ENCODE measurements at places on chromosomes 2 and 18. TPM values are rescaled to one million over a fixed set of nuclear protein-coding genes. Genes with fewer than 3 reads are reported as not detected.

DNA sequence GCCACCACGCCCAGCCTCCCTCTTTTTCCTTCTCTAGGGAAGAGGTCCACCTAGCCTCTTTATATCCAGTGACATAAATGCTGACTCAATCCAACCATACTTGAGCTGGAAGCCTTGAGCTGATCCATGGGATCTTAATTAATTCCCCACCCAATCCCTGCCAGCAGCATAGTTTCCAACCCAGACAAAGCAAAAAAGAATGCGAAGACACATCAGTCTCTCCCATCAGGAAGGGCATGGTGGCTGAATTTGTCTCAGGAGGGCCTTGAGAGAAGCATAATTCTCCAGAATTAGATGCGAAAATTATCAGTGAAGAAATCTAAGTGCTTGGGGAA is 22.5 kb downstream of the CASP10 start:
- no peak for DNase-seq

- no peak for DNase-seq
Observed at GRCh38 chr2:218979846-218980734, 4.9 kb downstream of the FEV start.

- DNase-seq: no peak
Observed at GRCh38 chr2:33477473-33478468, 1.3 kb downstream of the RASGRP3 start.

- no peak for DNase-seq
Observed at GRCh38 chr2:134458473-134458853, 204.6 kb downstream of the MGAT5 start.

- DNase-seq: no peak
Observed at GRCh38 chr2:228017784-228018183, 146.4 kb downstream of the DAW1 start.

DNA sequence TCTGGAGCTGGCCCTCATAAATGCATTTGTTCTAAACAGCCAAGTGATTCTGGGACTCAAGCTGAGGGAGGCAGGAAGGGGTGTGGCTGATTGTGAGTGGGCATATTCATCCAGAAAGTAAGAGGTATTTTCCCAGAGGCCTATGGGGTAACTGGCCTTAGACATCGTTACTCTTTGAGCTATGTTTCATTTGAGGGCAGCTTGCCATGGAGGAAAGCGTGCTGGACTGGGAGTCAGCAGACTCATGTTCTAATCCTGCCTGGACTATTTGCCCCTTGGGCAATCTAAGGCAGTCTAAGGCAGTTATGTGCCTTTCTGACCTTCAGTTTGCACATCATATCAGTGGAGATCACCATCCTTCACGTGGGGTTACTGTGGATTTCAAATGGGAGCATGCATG is 93.5 kb upstream of the SLC14A2 start:
- DNase-seq: no peak

- DNase-seq: no peak
Observed at GRCh38 chr18:58806826-58807714, 57.6 kb upstream of the ZNF532 start.

DNA sequence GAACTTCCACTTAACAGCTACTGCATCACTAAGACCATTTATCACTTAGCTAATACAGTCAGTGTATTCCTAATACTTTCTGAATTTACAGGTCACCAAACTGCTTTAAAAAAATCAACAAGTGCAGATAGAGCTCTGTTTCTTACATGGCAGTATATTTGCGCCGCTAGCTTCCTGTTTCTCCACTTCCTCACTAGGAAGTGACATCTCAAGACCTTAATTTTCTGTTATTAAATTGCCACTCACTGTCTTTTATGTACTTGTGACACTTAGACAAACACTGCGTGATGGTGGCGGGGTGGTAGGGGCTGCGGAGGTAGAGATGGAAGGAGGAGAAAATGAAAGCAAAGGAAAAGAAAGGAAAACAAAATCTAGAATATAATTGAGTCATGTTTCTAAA is 53.7 kb upstream of the CRIM1 start:
- DNase-seq: no peak

DNA sequence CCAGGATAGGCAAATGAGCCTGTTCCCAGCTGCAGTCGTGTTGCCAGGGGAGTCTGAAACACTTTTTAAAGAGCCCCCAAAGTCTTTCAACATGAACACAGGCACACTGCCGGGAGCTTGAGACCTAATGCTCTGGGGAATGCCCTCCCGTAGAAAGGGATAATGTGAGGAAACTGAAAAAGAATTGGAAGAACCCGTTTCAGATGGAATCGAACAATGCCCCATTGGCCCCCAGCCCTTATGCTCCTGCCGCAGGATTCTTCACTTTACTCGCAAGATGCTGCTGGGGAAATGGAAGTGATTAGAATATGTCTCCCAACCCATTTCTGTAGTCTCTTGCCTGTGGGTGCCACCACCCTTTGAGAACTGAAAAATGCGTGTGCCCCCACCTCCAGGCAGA is 136.3 kb upstream of the GATA6 start:
- no peak for DNase-seq

- no peak for DNase-seq
Observed at GRCh38 chr2:167860082-167860481, 387.3 kb downstream of the STK39 start.

- no peak for DNase-seq
Observed at GRCh38 chr18:62464266-62464665, 58.6 kb upstream of the ZCCHC2 start.

DNA sequence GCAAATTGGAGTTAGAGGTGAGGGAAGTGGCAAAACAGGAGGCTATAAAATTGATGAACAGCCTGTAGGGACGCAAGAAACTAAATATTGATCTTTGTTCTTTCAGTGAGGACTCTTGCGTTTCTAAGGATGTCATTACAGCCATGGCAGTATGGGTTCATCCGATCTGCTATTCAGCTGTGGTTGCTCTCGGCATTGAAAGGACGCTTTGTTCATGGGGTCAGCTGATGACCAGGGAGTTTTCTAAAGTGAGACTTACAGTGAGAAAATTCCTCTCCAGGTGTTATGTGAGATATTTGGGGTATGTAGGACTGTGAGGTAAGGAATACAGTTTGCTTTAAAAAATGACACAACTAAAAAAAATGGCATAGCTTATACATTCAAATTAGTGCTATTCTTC is 52.7 kb upstream of the PELI1 start:
- DNase-seq: no peak

DNA sequence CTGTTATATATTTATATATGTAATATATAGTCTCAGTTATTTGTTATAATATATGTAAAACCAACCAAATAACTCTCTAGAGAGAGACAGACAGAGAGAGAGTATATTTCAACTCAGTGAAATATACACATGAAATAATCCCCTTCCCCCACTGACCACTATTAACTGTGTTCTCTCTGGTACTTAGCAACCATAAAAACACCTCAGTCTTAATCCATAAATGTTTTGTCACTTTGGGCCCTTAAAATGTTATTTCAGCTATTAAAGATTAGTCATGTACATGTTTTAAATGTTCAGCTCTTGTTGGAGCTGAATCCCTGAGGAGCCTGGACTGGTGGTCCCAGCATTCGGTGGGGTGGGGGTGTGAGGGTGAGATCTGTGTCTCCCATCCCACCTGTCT is 122.2 kb upstream of the MAP3K20 start:
- DNase-seq: no peak

DNA sequence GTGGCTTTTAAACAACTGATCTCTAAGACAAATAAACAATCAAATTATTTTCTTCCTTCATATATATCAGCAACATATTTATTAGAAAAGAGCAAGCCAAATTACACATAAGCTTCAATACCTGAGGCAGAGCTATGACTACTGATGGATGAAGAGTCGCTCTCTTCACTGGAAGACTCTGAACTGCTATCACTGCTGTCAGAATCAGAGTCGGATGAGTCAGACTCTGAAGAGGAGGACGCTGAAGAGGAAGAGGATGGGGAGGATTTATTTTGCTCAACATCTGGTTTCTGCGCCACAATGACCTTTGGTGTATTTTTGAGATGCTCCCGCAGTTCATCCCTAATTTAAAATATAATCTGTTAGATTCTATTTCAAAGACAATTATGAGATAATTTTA is 56.7 kb downstream of the CWC22 start:
- DNase-seq: no peak

DNA sequence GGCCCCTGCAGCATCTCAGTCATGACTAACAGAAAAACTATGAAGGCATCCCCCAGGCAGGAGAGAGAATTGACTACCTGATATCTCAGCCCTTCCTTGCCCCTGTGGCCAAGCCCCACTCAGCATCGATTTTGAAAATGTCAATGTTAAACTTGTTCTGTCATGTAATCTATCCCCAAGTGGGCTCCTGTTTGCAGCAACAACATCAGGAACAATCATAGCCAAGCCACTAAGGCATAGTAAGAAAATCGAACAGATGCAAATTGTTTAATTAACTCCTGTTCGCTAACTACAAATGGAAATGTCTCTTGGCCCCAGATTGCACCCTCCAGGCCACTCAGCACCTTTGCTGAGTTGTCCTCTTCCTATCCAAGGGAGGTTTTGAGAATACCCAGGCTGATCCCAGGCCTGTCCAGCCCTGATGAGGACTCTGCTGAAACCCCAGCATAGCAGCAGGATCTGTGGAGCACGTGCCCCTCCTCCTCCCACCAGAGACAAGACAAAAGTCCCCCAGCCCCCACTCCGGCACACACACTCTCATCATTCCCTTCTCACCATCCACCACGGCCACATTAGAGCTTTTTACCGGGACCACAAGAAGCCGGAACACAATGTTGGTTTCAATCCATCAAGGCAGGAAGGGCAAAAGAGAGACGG is 150.1 kb downstream of the TNS1 start:
- no peak for DNase-seq

GRCh38 chr2:100615886-100616285 is 53.1 kb downstream of the PDCL3 start:
- no peak for DNase-seq

GRCh38 chr18:11947214-11948191 is 33.8 kb upstream of the IMPA2 start:
- peak; percentile 72 for DNase-seq

- no peak for DNase-seq
Observed at GRCh38 chr2:207252979-207253645, 87.4 kb upstream of the KLF7 start.

- no peak for DNase-seq
Observed at GRCh38 chr18:78587096-78587495, 392.5 kb upstream of the SALL3 start.

GRCh38 chr2:151691631-151692030 is 42.6 kb downstream of the NEB start:
- no peak for DNase-seq

- peak; percentile 50 for DNase-seq
Observed at GRCh38 chr2:159712143-159712928, at the start of gene MARCHF7. MARCHF7 (plus strand) TSS chr2:159712506; CDS start chr2:159729023, 16,517 bp downstream.

DNA sequence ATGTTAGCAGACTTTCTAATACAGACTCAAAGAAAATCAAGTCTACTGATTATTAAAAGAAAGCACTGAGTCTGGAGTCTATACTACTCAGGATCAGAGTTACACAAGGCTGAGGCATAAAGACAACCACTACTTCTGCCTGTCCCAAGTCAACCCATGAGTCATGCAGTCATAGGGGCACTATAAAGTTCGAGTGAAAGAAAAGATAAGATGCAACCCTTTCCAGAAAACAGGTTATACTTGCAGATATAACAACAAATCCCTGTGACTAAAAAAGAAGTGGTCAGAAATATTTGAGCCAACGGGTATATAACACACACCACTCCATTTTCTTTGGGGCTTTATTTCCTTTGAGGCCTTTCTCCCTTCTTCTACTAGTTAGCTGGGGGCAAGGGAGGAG is 18.6 kb upstream of the SCRN3 start:
- DNase-seq: no peak

DNA sequence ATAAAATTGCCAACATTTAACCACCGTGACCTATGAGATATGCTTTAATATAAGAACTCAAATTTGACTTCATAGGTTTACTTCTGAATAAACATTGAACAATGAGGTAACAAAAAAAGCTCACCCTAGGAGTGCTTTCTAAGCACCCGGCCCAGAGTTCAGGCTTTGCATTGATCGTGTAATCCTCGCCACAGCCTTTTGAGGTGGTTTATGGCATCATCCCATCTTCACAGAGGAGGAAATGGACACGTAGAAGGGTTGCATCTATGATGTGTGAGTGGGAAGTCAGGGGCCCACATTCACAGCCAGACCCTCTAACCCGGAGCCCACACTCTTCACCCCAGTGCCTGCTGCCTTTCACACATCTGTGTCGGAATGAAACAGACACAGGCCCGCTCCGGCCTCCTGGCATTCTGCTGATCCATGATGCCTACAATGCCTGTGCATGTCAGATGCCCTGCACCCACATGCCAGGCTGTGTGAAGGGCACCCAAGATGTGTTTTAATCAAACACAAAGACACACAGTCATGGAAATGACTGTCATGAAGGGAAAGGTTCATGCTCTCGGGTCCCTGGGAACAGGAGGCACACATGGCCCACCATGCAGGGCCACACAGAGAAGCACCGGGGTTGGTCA is 48.6 kb upstream of the RPL31 start:
- DNase-seq: no peak

- DNase-seq: no peak
Observed at GRCh38 chr2:61707984-61708852, 145.6 kb downstream of the FAM161A start.

DNA sequence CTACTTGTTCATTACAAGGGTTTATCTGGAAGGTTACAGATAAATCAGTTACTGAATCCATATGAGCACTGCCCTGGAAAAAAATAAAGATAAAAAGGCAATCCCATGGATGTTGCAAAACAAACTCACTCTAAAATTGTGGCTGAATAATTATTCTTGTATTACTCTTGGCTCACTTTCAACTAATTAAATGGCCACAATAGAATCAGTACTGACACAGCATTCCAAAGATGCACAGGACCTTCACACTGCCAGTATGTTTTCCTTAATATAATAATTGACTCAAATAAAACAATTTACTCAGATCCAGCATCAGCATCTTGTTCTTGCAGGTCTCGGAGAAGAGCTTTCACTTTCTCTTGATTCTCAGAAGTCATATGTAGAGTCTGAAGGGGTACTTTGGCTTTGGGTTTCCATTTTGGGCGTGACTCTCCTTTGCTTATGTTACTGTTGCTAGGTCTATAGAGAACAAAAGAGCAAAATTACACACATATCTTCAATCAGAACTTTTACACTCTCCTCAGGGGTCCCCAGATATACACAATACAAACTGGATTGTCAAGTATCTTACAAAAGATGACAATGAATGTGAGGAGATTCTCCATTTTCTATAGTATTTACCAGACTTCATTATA is 12.6 kb downstream of the DHX57 start:
- DNase-seq: no peak

Gene LRATD1
- 10.0 TPM for polyA plus RNA-seq

Gene ZC3H15
- polyA plus RNA-seq: 73.3 TPM

Gene PGAP1
- polyA plus RNA-seq: 13.8 TPM

Gene ADD2
- 1.8 TPM for polyA plus RNA-seq

Gene RAD51AP2
- 0.11 TPM for polyA plus RNA-seq

Gene BOLL
- 1.6 TPM for polyA plus RNA-seq

Gene LYG1
- polyA plus RNA-seq: 2.8 TPM

Gene GCG
- polyA plus RNA-seq: 15.6 TPM

Gene IHH
- polyA plus RNA-seq: not detected

Gene LIPT1
- polyA plus RNA-seq: 7.6 TPM

Gene OTX1
- polyA plus RNA-seq: not detected

Gene EEF1B2
- polyA plus RNA-seq: 1,069 TPM

Gene ALS2
- polyA plus RNA-seq: 16.3 TPM

Gene TRIM54
- polyA plus RNA-seq: 105 TPM
